ENCODE measurements at places on chromosomes 16 and 17.

DNA sequence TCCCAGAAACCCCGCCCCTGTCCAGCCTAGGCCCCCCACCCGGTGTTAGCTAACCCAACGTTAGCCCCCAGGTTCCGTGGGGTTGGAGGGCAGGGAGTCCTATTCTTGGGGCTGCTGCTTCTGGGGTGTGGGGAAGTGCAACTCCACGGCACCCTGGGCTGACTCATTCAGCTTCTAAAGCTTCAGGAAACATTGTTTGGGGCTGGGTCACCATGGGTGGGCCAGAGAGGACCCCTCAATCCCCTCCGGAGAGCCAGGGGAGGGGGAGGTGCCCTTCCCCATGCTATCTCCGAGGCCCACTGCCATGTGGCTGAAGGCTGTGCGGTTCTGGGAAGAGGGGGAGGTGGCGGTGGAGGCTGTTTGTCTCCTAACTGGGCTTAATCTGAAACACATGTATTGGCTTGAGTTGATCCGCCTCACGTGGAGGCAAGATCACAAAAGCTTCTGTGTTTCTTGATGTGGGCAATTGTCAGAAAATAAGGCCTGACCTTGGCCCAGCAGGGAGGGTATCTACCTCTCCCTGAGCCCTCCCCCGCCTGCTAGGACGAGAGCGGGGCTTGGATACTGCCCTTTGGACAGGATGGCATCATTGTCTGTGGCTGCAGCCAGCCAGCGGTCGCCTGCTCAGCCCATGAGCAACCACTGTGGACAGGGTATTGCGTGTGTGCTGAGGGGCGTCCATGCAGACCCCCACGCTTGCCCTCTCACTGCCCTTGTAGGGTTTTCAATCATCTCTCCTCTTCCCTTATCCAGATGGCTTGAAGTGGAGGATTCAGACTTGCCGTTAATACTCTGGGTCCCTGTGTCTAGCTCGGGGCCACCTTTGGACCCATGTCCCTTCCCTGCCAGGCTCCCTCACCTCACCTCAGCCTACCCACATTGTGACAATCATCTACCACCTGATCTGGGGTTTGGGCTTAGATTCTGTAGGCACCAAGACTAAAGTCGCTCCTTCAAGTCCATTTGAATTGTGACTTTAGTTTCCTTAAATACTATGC is 1.3 kb downstream of the SERPINF1 start:
- DNase-seq, result peak; percentile 48

DNA sequence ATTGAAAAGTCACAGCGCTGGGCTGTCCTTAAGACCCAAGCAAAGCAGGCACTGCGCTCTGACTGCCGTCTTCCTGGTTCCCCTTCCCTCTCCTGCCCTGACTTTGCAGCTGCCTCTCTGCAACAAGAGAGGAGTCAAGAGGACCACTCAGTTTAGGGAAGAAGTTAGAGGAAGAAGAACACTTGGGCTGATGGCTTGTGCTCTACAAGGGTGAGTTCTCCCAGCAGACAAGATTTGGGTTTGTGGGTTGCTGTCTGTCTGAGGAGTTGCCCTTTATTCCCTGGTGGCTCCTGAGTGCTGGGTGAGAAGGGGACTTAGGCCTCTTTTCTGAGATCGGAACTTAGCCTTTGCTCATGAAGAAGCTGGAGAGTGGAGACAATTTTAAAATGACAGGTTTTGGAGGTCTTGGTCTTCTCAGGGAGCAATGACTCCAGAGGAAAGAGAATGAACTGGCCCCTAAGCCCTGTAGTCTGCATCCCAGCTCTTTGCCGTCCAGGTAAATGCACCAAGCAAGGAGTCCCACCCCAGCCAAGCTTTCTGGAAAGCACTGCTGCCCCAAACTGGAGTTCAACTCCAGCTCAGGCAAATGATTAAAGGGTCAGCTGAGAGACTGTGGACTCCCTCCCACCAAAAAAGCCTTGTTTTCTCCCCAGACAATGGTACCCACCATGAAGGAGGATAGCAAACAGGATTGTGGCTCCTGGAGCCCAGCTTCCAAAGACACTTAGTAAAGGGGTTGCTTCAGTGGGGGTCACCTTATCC is 2.7 kb upstream of the HOXB9 start:
- no peak for DNase-seq

GRCh38 chr16:74657870-74658642 is 8.6 kb downstream of the RFWD3 start:
- no peak for DNase-seq

- DNase-seq, result peak; percentile 56
Measured at GRCh38 chr17:17682293-17682736, 1.1 kb downstream of the RAI1 start.

- DNase-seq, result no peak
Measured at GRCh38 chr17:51456942-51457341, 196.6 kb downstream of the UTP18 start.

DNA sequence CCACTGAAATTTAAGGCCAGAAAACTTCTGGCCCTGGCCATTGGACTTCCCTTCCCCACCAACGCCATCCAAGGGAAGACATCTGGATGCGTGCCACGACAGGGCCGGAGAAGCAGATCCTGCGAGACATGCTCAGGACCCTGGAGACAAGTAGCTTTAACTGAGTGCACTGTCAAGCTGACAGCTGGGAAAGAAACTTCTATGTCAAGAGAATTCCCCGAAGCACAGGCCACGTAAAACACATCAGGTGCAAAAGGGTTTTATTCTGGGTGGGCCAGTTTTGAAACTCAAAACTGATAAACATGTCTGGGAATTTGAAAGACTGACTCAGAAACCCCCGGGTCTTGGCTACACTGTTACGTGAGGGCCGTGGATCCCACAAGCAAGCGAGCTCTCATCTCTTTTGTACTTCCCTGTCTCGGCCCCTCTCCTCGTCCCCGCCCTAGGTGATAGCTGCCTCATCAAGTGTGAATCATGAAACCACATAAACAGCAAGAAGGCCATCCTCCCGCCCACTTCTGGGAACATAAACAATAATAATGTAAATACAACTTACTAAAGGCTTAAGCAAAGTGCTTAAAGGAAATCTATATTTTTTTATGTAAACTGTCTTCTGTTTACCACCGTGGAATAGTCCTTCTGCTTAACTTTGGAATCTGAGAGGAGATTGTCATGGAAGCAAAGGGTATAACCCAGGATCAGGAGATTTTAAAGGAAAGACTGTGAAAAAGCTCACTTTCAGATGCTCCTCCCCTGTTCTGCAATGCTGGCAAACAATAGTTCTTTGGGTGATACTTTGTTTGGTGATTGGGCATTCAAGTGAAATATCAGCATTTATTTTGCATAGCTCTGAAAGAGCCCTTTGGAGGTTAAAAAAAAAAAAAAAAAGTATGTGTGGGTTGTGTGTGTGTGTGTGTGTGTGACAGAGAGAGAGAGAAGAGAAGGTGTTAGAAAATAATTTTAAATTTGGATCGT is 406.0 kb upstream of the MAF start:
- DNase-seq, result no peak

GRCh38 chr16:11225677-11226549 is 30.1 kb downstream of the SOCS1 start:
- DNase-seq, result no peak

GRCh38 chr16:72736074-72736473 is 311.9 kb downstream of the ZFHX3 start:
- no peak for DNase-seq

- no peak for DNase-seq
Measured at GRCh38 chr17:30225919-30226553, 9.5 kb downstream of the SLC6A4 start.

- no peak for DNase-seq
Measured at GRCh38 chr17:61583242-61583641, 7.8 kb downstream of the NACA2 start.

GRCh38 chr17:82497483-82498405 is 21.8 kb upstream of the FOXK2 start:
- peak; percentile 26 for DNase-seq

DNA sequence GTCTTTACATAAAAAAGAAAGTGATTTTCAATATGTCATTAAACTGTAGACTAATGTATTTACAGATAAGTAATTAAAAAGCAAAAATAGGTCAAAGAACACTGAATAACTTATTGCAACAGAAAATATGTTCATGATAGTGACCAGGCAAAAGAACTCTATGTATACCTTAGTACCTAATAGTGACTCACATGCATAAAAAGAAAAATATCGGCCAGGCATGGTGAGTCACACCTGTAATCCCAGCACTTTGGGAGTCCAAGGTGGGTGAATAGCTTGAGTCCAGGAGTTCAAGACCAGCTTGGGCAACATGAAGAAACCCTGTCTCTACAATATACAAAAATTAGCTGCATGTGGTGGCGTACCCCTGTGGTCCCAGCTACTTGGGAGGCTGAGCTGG is 33.0 kb upstream of the TOM1L1 start:
- no peak for DNase-seq

DNA sequence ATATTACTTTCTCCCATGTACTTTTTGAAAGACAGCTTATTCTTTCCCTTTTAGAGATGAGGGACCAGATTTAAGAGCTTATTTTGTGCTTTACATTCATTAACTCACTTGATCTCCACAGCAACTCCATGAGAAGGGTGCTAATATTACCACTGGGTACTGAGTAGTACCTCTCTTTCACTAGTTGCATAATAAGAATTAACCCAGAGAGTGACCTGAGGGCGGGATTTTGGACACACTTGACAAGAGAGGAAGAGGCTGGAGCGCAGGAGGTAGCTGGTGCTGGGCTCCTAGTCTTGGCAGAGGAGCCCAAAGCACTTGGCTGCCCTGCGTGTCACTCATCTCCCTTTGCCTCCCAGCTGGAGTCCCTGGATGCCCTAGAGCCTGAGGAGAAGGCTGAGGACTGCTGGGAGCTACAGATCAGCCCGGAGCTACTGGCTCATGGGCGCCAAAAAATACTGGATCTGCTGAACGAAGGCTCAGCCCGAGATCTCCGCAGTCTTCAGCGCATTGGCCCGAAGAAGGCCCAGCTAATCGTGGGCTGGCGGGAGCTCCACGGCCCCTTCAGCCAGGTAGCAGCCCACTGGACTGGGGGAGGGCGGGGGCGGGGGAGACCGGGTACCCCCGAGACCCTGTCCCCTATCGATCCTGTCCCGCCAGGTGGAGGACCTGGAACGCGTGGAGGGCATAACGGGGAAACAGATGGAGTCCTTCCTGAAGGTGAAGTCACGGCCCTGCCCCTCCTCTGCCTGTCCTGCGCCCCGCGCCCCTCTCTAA is 1.7 kb upstream of the MAZ start:
- DNase-seq, result peak; percentile 34

DNA sequence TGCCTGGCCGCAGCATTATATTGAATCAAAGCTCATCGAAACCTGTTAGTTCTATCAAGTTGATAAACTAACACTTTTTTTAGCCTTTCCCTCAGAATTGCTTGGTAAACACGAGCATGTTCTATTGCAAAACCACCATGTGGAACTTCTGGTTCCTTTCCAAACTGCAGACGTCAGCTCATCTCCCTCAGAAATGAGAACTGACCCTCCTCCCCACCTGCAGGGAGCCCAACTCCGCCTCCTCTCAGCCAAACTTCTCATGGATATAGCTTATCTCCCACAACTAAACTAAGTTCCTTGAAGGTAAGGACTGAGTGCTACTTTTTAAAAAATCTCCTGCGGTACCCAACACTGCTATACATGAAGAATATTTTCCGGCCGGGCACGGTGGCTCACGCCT is 6.7 kb downstream of the SHMT1 start:
- DNase-seq, result no peak

DNA sequence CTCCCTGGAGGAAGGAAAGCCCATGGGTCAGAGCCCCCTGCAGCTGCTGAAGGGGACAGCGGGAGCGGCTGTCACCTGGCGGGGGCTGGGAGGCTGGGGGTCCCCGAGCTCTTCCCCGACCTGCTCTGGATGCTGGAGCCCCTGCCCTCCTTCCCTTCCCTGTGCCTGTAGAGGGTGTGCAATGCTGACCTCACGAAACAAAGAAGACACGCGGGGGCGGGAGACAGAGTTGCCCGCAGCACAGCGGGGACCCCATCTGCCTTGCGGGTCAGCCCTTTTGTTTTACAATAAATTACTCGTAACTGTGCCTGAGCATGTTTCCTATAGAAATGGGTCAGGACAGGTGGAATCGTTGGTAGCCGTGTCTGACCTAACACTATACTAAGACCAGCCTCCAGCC is 6.3 kb downstream of the SECTM1 start:
- no peak for DNase-seq

DNA sequence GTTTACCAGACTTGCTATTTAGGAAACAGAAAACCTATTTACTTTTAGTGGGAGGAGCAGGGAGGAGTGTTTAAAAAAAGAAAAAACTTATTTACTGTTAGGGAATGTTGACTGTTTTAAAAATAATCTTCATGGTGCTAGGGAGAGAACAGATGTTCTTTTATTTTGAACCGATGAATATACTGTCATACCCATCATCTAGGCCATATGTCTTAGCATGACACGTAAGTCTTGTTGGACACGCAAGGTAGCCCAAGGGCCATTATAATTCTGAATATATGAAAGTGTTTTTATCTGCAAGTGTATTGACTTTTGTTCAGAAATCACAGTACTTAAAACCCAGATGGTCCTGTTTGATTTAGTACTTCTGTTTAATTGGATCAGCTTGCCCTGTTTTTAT is 11.6 kb downstream of the WIPF2 start:
- DNase-seq, result no peak

DNA sequence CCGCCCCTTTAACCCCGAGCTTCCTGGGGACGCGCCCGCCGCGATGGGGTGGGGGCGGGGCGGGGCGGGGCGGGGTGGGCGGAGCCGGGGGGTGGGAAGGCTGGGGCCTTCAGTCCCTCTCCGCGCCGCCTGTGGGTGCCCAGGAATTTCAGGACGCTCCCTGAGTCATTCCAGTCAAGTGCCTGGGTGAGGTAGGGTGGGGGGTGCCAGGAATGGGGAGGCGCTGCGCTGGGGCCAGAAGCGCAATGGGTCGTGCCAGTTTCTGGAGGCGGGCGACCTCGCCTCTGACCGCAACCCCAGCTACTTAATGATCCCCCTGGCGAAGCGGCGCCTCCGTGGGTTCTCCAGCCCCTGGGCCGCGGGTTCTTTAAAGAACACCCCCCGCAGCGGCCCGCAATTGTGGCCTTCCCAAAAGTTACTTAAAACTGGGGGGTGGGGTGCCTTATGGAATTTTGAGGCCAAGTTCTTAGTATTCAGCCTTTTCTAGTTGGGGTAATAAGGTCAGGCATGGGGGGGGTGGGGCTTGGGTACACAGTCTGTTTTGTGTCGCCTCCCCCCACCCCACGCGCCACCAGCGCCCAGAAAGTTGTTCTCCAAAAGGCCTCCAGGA is 826 bp upstream of the GSE1 start:
- peak; percentile 29 for DNase-seq

DNA sequence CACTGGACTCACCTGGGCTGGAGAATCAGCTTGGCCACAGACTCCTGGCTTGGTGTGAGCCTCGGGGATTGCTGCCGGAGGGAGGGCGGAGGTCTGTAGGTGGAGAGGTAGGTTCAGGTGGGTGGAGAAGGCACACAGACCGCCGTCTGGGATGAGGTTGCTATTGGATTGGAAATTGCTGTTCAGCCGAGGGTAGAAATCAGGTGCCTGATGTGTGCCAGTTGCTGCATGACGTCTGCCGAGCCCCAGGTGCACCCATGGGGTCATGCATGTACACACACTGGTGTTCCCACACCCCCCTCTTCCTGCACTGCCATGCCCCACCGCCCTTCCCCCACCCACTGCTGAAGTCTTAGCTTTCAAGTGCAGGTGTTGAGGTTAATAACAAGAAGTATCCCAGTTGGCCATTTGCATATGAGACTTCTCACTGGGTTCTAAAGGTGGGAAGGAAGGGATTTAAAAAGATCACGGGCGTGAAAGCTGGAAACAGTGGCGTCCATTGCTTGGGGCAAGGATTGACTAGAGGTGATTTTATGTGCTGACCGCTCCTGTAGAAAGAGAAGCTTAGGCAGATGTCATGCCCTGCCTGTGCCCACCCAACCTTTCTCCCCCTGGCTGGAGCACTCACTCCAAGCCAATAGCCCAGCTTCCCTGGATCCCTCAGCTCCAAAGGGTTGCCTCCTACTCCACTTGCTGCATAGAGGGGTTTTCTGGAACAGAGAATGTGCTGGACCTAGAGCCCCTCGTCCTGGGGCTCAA is 193.6 kb downstream of the CCDC182 start:
- no peak for DNase-seq
